ENCODE measurements at places on chromosomes 12 and 14.

- DNase-seq: no peak
Observed at GRCh38 chr14:104034976-104035699, 50.4 kb upstream of the ASPG start.

GRCh38 chr12:113347892-113348291, 10.5 kb upstream of the PLBD2 start:
- no peak for DNase-seq

DNA sequence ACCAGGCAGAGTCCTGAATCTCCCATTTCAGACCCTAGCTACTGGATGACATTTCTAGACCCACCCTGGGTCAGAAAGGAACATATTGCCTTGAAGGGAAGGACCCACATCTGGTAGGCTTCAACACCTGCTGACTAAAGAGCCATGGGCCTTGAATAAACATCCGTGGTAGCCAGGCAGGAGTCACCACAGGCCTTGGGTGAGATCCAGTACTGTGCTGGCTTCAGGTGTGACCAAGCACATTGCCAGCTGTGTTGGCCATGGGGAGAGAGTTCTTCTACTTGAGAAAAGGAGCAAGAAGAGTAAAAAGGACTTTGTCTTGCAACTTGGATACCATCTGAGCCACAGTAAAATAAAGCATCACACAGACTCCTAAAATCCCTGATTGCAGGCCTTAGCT, 332.6 kb downstream of the SLC16A7 start:
- no peak for DNase-seq

DNA sequence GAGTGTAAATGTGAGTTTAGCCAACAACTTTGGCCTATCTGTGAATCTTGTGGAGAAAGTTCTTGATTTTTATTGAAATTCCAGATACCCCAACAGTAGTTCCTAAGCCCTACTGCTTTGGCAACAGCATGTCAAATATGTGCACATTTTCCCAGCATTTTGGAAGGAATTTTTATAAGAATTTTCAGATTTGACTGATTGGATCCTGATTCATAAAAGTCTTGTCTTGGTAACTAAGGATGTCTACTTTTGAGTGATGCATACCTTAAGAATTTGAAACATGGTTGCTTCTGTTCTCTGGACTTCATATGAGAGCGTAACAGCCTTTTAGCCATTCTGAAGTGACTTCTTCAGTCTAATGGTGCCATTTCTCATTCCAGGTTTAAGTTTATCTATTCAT, 106.7 kb downstream of the ANO4 start:
- DNase-seq: no peak

GRCh38 chr14:20733684-20734429, 11.8 kb upstream of the EDDM3A start:
- DNase-seq: no peak

DNA sequence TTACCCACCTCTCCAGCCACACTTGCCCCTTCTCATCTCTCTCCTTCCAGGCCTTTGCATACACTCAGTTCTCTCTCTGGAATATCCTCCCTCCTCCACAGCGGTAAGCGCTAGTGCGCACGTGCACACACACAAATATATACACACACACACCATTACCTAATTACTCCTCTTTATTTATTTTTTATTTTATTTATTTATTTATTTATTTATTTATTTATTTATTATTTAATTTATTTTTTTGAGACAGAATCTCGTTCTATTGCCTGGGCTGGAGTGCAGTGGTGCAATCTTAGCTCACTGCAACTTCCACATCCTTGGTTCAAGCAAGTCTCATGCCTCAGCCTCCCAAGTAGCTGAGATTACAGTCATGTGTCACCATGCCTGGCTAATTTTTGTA, 11.7 kb downstream of the ASIC1 start:
- no peak for DNase-seq

DNA sequence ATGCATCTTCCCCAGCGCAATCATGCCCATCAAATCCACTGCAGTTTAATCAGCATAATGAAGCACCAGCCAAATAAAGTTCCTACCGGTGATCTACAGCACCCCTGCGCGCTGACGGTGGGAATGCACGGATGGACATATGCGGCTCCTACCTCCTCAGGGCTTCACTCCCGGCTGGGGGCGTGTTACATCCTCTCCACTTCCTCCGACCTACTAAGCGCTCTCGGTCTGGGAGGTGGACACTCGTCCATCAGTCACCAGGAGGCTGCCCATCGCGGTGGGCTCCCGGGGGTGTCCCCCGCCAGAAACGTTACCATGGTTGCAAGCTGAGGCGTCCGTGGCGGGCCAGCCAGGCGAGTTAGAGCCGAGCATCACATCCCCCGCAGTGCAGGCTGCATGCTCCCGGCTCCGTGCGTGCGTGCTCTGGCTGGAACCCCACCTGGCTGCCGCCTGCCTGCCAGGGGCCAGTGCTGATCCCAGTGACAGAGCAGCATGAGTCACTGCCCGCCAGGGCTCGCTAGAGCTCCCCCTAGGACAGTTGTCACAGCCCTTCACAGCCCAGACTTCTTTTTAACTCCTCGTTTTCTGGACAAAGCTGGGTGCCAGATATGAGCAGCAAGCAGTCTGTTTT, 73.0 kb downstream of the CIT start:
- peak; percentile 46 for DNase-seq
